Stimulated activated CD4-positive, alpha-beta T cell treated with anti-CD3 and anti-CD28 coated beads, Interleukin-1b, Interleukin-23, amount 100 ng/mL, for 48 hours (primary cell): ENCODE measurements at places on chromosomes 5 and 9.

DNA sequence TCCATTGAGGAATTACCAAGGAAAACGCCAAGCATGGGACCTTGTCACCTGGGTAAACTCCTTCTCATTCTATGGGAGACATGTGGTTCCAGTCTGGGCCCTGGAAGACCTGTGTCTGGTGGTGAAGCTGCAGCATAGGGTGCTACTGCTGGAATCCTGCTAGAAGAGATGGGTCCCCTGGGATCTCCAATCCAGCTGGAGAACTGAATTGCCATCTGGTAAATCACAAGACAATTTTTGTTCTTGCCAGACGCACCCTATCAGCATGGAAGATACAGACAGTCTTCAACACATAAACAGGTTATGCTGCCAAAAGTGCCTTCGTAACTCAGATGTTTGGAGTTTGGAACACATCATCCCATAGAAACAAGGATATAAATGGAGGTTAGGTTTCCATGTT is 424.0 kb upstream of the BRINP1 start:
- DNase-seq, result no peak

GRCh38 chr5:41869724-41870626 is at the start of gene OXCT1:
Gene OXCT1, minus strand, starts transcription at chr5:41870425. Its CDS starts 67 bp downstream, at chr5:41870358.
- peak; percentile 94 for DNase-seq

DNA sequence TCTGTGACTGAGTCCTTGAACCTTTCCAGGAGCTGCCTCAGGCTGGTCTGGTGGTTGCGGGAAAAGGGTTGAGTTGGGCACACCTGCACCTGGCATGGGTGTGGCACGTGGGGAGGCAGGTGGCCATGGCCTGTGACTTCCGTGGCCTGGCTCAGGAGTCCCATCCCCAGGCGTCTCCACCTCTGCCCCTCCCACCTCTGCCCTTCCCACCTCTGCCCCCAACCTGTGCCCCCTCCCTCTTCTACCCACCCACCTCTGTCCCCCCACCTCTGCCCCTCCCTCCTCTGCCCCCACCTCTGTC is 1.9 kb upstream of the QRFP start:
- DNase-seq, result no peak

- DNase-seq, result no peak
Observed at GRCh38 chr5:99449786-99450185, 521.0 kb upstream of the CHD1 start.

DNA sequence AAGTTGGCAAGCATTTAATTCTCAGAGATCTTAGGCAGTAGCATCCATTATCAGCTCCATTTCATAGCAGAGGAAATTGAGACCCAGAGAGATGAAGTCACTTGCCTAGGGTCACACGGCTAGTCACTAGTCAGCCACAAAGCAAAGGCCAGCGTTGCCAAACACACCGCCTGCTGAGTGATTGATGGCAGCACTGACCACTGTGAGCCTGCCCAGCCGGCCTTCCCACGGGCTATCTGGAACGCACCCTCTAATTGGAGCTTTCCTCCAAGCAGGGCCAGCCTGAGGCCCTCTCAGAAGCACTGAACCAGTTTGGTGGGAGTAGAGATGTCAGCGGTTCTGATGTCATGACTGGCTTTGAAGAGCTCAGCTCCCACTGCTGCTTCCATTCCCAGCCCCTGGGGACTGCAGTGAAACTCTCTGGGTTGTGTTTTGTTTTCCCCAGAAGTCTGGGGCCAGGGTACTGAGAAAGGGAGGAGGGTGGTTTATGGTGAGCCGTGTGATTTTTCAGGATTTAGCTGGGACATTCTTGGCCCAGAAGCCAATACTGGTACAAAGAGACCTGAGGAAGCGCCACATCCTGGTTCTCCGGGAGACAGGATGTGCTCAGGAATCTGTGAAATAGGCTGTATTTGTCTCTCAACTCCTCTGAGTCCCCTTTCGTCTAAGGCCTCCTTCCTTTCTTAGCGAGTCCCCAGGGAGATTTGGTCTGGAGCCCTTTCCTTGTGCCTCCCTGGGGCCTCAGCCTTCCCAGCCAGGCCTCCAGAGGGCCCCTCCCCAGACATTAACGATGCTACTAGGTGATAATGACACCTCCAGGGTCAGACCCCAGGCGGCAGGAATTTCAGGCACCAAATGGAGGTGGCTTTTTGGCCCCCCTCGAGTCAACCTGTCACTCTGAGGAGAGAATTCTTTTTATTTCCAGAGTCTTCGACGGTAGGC is 44.5 kb downstream of the SPRY4 start:
- DNase-seq, result no peak

GRCh38 chr5:176809544-176810080 is 747 bp upstream of the UNC5A start:
- DNase-seq, result no peak

DNA sequence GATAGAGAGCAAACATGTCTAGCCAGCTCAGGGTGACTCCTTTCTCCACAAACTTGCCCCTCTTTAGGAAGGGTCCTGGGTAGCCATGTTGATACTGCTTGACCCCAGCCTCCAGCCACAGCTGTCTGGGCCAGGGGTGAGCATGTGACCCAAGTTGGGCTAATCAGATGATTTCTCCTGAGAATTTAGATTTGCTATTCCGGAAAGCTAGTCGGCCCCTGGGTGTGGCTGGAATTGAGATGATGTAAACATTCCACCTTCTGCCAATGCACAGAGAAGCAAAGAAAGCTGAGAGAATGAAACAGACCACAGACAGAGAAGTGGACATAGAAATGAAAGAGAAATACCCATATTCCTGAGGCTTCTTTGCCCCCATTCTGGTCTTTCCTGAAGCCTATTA is 17.8 kb upstream of the B4GALT1 start:
- DNase-seq, result no peak
